ENCODE measurements at places on chromosomes 7 and 10. TPM values are rescaled to one million over a fixed set of nuclear protein-coding genes. Genes with fewer than 3 reads are reported as not detected.

Gene POM121C
- total RNA-seq, result 106 TPM

GRCh38 chr10:116768786-116769185, 26.4 kb upstream of the HSPA12A start:
- no peak for DNase-seq

Gene SPDYE11
- total RNA-seq, result not detected

GRCh38 chr10:61319386-61320256, 133.6 kb downstream of the TMEM26 start:
- DNase-seq, result no peak

Gene SLC18A2
- total RNA-seq, result 0.21 TPM

Gene LMOD2
- not detected for total RNA-seq

Gene CDC14C
- total RNA-seq, result not detected

DNA sequence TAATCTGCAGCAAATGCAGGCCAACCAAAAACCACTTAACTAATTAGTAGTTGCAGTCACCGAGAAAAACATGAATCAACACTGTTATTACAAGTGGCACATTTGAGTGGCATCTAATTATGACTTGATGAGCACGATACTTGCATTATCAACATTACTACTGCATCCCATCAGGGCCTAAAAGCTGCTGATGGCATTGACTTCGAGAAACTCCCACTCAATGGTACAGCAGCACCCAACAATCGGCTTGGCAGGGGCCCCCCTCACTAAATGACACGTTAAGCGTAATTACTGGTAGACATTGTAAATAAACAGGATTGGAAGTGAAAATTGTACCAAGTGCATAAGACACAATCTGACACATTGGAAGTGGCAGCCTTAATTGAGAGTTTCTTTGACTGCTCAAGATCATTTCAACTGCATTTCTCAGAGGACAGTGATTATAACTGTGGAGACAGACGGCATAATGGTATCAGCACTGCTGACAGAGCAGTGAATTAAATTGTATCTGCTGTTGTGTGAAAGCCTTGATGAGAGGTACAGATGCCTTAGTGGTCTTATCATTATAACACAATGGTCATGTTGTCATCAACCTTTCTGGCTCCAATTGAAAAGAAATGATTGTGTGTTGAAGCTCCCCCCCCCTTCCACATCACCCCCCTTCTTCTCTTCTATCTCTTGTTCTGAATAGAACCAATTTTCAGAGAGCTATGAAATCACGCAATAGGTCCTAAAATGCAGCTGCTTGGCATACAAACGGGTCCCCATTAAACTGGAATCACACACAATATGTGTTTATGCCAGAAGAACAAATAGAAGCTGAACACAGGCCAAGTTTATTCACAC, 43.4 kb downstream of the SHTN1 start:
- no peak for DNase-seq

Gene TACC2
- total RNA-seq, result not detected

- no peak for DNase-seq
These were observed 82.7 kb upstream of the GPR22 start for GRCh38 chr7:107387128-107387527.

- DNase-seq, result no peak
These were observed 13.3 kb upstream of the PDCD4 start for GRCh38 chr10:110858297-110858934.

DNA sequence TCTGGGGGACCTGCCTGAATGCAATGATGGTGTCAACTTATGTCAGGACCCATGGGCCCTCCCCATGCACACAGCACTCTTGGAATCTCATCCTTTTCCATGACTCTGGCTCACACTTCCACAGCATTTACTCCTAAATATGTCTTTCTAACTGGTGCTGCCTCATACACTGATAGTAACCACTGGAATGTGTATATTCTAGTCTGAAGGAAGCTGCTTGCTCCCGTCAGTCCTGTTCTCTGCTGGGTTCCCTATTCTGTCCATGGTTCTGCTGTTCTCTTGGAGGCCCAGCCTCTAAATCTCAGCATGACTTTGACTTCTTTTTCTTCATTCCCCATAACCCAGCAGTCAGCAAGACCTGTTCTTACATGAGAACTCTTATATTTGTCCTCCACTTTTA, 1055.1 kb downstream of the KCNMA1 start:
- no peak for DNase-seq

GRCh38 chr7:157278791-157279724, 57.7 kb upstream of the DNAJB6 start:
- DNase-seq, result no peak

GRCh38 chr7:81482600-81483186, 287.2 kb downstream of the HGF start:
- DNase-seq, result no peak

Gene KNDC1
- not detected for total RNA-seq

- no peak for DNase-seq
These were observed 5.1 kb downstream of the RAPGEF5 start for GRCh38 chr7:22351878-22352277.

DNA sequence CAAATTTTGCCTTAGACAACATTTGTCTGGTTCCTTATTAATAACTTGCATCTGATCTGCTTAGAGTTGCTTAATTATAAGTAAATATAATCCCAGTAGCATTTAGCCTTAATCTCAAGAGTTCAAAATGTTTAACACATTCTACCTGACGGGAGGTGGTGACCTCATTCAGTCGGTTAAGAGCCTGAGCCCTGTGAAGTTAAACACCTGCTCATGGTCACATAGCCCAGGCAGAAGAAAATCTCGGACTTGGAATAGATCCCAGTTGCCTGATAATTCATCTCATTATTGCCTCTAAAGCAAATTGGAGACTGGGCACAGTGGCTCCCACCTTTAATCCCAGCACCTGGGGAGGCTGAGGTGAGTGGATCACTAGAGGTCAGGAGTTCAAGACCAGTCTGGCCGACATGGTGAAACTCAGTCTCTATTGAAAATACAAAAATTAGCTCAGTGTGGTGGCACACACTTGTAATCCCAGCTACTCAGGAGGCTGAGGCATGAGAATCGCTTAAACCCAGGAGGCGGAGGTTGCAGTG, 18.6 kb upstream of the ASCC1 start:
- no peak for DNase-seq

DNA sequence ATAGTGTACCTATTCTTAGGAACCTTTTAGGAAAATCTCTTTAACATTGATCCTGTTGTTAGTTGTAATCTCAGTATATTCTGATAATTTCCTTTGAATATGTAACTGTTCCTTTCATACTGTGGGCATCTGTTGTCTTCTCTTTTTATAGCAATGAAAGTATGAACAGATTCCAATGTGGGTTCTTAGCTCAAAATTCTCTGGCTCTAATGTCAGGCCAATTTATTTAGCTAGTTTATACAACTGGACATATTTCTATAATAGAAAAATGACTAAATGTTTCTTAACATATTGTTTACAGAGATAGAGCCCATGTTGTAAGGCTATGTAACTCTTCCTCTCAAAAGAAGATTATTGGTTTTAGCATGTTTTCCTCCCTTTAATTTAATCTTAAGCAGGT, 363.2 kb downstream of the AUTS2 start:
- no peak for DNase-seq
